ENCODE measurements at places on chromosomes 5 and 9. TPM values are rescaled to one million over a fixed set of nuclear protein-coding genes. Genes with fewer than 3 reads are reported as not detected.
A peak's percentile ranks its signal among the peaks of the same experiment; 100 is the strongest.

DNA sequence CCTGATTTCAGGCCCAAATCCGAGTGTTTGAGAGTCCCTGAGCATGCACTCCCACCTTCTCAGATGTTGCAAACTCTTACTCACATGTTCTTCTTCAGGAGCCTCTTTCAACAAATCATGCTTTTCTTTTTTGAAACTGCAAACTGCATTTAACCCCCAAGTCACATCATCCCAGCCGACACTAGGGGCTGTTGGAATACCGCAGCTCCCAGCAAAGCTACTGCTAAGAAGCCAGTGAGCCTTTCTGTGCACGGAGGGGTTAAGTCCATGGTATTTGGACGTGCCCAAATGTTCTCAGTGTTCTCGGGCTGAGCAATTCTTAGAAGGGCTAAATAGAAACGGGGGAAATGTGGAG is 282.9 kb downstream of the NFIB start:
- DNase-seq: peak; percentile 38

DNA sequence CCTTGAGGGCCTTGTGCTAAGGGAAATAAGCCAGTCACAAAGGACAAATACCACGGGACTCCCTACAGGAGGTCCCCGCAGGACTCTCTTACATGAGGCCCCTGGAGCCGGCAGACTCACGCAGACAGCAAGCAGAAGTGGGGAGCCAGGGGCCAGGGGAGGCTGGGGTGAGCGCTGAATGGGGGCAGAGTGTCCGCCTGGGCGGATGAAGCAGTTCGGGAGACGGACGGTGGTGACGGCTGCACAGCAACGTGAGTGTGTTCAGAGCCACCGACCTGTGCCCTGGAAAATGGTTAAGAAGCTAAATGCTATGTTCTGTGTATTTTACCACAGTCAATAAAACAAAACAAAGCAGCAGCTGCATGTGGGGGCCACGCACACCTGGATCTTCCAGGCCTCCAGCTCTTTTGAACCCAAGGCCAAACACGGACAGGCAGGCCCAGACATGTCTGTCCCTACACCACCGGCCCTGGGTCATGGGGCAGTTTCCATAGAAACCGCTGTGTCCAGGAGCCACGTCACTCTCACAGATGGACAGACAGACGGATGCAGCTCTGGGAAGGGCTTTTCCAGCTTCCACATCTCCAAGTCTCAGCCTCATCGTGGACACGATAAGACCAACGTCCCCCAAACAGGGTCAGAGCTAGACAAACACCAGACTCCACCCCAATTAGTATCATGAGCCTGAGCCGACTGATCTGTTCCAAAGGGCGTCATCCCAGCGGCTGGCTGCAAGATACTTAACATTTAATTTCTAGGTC is 103.9 kb downstream of the VAV2 start:
- no peak for DNase-seq

DNA sequence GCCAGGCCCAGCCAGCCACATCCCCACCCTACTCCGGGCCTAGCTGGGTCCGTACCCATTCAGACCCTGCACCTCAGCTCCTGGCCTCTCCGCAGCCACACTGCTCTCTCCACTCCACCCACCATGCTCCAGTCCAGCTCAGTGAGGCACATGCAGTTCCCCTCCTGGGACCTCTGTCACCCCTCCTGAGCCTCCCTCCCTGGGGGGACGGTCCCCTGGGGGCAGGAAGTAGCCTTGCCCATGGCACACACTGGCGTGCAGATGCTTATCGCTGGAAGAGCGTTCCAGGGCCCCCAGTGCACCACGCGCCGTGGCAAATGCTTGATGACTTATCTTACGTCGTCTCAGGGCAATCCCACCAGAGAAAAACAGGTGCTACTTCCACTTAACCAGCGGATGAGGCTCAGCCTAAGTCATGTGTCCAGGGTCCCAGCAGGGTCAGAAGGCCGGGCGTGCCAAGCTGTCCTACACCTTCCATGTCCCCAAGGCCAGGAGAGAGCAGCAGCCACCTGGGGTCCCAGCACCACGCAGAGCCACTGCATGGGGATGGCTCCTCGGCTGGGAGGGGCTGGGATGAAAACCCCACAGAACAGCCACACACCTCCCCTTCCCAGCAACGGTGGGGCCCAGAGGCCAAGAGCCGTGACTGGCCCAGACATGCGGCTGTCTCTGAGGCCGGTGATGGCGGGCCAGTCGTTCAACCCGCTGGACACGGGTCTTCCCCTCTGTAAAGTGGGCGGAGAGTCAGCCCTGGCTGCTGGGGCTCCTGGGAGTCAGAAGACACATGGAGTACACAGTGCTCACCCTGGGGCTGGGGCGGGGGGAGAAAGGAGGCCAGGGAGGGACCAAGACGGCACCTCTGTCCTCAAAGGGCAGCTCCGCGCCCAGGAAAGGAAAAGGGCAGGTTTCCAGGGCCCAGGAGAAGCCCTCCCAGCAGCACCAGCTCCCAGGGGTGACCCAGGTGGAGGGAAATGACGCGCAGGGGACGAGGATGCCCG is 2.6 kb upstream of the CCDC187 start:
- DNase-seq: no peak

- DNase-seq: no peak
Observed at GRCh38 chr9:87372356-87372851, 125.3 kb upstream of the DAPK1 start.

The TSPAN17 gene
- total RNA-seq: 72.1 TPM

DNA sequence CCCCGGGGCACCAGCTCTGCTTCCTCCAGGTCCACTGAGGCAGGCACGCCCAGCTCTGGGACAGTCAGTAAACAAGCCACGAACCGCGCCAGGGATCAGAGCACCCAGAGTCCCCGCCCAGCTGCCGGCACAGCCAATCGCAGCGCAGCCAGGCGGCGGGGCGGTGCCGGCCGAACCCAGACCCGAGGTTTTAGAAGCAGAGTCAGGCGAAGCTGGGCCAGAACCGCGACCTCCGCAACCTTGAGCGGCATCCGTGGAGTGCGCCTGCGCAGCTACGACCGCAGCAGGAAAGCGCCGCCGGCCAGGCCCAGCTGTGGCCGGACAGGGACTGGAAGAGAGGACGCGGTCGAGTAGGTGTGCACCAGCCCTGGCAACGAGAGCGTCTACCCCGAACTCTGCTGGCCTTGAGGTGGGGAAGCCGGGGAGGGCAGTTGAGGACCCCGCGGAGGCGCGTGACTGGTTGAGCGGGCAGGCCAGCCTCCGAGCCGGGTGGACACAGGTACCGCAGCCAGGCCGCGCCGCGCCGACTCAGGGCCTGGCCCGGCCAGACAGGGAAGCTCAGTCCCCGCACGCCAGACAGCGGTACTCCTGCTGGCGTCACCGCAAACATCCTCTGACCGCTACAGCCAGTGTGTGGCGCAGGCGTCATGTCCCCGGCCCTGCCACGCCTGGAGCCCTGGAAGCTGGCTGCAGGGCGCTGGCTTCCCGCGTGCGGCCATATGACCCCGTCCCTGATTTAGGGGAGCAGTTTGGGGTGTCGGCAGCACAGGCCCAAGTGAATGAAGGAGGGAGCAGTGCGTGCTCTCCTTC is at the start of gene CTSL:
Gene CTSL, plus strand, starts transcription at position 220 of the 810 bp plus-strand sequence. CDS start 1,485 bp downstream, outside the sequence.
- DNase-seq: peak; percentile 59

- peak; percentile 99 for DNase-seq
Observed at GRCh38 chr5:67206929-67207328, 10.3 kb upstream of the CD180 start.

DNA sequence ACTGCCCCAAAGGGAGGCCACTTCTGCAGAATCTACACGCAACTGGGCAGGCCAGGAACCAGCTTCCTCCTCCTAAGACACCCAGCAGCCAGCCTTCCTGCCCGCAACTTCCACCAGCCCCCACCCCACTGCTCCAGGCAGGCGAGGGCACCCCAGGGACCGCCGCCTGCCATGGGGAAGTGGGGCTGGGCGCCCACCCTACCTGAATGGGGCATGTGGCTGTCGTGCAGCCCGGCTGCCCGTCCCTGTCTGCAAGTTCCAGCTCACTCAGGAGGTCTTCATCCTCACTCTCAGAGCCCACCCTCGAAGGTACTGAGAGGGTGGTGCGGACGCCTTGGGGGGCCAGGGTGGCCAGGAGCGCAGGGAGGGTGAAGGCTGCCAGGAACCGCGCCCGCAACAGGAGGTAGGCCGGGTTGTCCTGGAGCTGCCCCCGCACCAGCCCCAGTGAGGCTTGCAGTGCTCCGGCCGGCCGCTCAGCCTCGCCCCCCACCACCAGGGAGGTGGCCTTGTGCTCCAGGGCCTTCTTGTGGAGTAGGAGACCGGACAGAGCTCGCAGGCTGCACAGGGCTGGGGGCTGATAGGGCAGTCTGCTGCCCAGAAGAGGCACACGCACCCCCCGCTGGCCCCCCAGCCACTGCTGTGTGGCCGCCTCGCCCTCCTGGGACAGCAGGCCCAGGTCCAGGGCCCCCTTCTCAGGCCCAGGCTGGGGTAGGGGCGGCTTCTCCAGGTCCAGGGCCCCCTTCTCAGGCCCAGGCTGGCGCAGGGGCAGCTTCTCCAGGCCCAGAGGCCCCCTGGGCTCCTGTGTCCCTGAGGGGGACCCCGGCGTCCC is 4.1 kb upstream of the CARD9 start:
- DNase-seq: no peak

- no peak for DNase-seq
Observed at GRCh38 chr5:127875235-127876021, 172.2 kb downstream of the CCDC192 start.
